ENCODE measurements at places on chromosomes 4 and X.

DNA sequence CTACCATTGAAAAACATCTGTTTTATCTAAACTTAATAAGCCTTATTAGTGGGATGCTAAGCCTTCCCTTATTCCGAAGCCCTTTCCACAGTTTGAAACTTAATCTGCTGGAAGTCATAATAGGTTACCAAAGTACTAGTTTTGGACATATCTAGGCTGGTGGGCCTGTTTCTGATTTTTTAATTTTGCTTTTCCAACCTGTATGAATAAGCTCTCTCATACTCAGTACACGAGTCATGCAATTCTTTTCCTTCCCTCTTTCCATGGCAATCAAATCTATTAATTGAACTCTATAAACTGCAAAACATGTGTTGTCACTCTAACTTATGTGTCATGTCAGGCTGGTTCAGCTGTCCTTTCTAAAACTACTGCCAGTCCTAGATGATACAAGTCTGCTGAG, 91.0 kb downstream of the AMMECR1 start:
- DNase-seq, result no peak

- no peak for DNase-seq
These were observed 3.2 kb upstream of the NEK1 start for GRCh38 chr4:169615467-169616106.

DNA sequence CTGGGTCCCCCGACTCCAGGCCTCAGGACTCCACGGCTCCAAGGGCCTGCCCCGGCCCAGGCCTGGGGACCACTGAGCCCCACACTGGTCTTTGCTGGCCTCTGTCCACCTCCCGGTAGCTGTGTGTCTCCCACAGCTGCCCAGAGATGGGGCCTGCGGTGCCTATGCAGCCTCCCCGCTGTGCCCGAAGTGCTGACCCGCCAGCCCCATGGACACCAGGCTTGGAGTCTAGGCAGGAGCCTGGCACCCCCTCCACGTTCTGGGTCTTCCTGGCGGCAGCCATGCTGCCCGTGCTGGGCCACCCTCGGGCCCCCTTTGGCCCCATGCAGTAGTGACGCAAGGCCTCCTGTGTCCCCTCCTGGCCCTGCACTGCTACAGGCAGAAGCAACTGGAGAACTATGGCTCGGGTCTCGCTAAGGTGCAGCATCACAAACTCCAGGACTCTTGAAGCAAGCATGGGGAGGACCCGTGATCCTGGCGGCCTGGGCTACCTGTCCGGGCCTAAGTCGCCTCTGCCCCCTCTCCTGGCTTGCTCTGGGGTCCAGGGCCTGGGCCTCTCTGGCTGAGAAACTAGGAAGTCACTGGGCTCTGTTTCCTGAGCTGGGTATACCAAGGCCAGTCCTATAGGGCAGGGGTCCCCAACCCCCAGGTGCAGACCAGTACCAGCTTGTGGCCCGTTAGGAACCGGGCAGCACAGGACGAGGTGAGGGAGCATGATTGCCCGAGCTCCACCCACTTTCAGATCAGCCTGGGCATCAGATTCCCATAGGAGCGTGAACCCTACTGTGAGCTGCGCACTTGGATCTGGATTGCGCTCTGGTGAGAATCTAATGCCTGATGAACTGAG, 917 bp downstream of the MYL5 start:
- no peak for DNase-seq

GRCh38 chr4:176464748-176465147, 145.0 kb downstream of the SPCS3 start:
- no peak for DNase-seq

GRCh38 chrX:9611436-9612145, 146.7 kb downstream of the TBL1X start:
- no peak for DNase-seq
